Hippocampal formation (tissue), 2 donors: ENCODE measurements at places on chromosomes 7 and 10.

- no peak for DNase-seq
These were observed 15.1 kb downstream of the ADAM12 start for GRCh38 chr10:126373147-126373546.

GRCh38 chr7:83586281-83586680 lies 62.7 kb downstream of the SEMA3E start:
- no peak for DNase-seq

- no peak for DNase-seq
These were observed 569.0 kb upstream of the SORCS1 start for GRCh38 chr10:107733328-107734130.

- no peak for DNase-seq
These were observed 309.3 kb downstream of the KCNMA1 start for GRCh38 chr10:77328272-77328816.

GRCh38 chr7:156614434-156615264 lies 25.9 kb upstream of the RNF32 start:
- DNase-seq: no peak

GRCh38 chr10:102280397-102281101 lies 35.2 kb downstream of the GBF1 start:
- DNase-seq: no peak

DNA sequence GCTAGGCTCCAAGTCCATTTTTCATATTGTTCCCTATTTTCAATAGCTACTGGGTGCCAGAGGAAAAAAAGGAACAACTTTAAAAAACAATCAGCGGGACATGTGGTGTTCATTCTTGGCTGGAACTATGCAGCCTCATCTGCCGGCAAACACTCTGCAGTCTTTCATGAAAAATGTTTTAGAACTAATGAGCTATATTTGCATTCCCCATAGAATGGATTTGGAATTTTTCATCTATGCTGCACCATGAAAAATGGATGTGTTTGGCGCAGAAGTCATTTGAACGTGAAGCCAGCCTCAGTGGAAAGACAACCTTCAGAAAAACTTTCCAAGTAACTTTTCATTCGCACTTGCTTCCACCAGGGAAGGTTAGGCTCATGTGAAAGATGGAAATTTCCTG lies 270.5 kb downstream of the SKAP2 start:
- DNase-seq: peak; percentile 12

- no peak for DNase-seq
These were observed 1069.1 kb upstream of the AUTS2 start for GRCh38 chr7:68529221-68529620.
